ENCODE measurements at places on chromosomes 11 and 22.

DNA sequence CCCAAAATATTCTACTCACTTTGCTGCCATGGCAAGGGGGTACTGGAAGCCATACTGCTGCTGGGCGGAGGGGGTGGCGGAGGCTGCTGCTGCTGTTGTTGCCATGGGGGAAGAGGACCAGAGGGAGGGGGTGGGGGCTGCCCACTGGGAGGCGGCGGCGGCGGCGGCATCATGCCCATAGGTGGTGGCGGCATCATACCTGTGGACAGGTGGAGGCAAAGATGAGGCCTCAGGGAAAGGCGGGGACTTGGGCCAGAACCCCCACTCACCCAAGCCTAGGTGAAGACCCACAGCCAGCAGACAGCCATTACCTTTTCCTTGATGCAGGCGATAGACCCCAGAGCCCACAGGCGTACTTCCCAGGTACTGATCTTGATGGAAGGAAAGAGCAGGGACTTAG, 7.1 kb upstream of the PYGM start:
- DNase-seq: no peak

- no peak for DNase-seq
These were observed 3.0 kb downstream of the KCNJ11 start for GRCh38 chr11:17385492-17385891.

- no peak for DNase-seq
These were observed 67.7 kb downstream of the CELSR1 start for GRCh38 chr22:46469711-46470110.

- no peak for DNase-seq
These were observed 23.1 kb downstream of the PIH1D2 start for GRCh38 chr11:112050721-112051120.

DNA sequence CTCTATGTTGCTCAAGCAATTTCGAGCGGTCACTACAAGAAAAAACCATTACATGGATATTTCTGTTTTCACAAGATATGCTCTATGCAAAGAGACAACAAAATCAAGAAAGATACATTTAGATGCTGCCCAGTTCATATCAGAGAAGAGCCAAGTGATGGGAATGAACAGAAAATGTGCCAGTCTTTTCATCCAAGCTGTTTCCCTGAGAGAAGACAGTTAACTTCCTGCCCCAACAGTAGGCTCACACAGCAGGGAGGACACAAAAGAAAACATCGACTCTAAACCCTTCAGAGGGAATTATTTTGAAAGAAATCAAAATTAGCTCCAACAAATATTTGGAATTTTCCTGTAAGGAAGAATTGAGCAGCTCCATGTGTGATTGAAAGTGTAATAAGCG, 11.6 kb downstream of the JAML start:
- no peak for DNase-seq

DNA sequence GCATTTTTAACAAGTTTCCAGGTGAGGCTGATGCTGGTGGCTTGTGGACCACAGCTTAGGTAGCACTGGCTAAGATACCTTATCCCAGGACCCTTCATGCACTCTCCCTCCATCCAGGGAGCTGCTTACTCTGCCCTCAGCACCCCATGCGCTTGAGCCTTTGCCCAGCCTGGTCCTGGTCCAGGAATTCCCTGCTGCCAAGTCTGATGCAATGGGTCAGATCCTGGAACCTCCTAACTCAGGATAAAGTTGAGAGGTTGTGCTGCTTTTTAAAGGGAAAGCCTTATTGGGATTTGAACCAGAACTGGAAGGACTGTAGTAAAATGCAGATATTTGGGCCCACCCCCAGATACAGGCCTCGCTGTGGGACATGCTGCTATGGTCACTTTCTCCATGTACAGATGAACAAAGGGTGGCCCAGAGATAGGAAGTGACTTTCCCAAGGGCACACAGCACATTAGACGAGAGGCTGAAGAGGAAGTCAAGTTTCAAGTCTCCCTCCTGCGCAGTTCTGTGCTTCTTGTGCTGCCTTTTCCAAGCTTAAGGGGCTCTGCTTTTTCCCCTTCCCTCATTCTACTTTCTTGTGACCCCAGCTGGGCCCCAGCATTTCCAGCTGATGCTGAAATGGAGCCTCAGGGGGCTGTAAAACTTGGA, 824 bp upstream of the LGALS12 start:
- DNase-seq: no peak

DNA sequence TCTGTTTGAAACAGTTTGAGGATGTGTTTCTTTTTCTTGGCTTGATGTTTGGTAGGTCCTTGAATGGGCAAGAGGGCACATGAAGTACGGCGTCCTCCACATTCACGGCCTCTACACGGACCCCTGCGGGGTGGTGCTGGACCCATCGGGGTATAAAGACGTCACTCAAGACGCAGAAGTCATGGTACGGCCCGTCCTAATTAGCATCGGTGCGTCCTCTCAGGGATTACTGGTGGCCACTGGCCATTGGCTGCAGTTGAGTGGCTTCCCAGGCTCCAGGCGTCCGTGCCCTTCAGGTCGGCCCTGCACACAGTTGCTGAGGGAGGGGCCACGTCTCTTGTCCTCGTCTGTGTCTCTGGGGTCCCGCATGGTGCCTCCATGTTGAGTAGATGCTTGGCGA, 20.8 kb downstream of the FAM118A start:
- no peak for DNase-seq

GRCh38 chr22:49049691-49050090, 778.0 kb downstream of the BRD1 start:
- no peak for DNase-seq

DNA sequence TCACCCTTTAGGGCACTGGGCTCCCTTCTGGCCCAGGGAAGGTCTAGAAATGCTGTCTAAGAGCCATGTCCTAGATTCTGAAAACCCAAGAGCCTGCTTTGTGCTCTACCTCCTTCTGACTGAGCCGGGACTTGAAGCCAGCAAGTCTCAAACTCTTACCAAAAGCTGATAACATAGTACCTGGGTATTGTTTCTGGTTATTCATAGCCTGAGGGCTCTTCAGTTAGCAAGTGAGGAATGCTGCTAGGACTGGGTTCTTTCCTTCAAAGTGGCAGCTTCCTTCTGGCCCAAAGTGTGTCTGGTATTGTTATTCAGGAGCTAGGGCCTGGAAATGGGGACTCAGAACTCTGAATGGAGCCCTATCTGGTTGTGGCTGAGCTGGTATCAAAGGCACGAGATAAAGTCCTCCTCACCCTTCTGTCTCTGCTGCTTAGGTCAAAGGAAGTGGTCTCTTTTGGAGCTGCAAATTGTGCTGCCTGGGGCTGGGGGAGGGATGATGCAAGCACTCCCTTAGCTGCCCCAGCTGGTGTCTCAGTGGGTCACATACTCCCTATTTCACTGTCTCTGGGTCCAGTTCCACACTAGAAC, 696.0 kb upstream of the CCDC179 start:
- no peak for DNase-seq

DNA sequence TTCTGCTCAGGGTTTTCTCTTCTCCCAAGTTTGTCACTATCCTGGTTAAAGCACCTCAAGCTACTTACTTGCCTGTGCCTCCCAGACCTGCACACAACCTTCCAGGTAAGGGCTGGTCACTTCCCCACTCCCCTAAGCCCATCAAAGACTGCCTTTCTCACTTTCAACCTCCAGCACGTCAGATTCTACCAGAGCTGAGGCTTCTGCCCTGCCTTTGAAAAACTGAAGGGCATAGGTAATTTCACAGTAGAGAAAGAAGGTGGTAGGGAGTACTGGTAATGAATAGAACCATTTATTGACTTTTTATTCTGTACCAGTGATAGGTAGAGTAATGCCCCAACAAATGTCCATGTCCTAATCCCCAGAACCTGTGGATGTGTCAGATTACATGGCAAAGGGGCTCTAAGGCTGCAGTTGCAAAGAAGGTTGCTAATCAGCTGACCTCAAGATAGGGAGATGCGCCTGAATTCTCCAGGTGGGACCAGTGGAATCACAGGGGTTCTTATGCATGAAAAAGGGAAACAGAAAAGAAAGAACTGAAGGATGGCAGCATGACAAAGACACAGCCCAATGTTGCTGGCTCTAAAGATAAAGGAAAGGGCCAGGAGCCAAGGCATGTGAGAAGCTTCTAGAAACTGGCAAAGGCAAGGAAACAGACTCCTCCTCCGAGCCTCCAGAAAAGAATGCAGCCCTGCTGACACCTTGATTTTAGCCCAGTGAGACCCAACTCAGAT, 89.0 kb downstream of the SLC1A2 start:
- no peak for DNase-seq

- peak; percentile 11 for DNase-seq
These were observed 460 bp downstream of the ZC3H12C start for GRCh38 chr11:110093407-110094297.

DNA sequence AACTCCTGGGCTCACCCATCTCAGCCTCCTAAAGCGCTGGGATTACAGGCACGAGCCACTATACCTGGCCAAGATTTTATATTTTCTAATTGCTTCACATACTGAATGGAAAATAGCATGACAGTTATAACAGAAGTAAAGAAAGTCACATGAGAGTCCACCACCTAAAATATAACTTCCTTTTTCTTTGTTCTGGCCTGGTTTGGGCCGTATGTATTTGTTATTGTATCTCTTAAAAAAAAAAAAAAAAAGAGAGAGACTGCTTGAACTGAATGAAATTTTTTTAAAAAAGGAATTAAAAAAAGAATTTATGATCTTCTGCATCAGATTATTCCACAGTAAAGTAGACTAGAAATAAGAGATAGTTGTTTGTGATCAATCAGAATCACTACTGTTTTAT, 86.0 kb upstream of the GRIK4 start:
- DNase-seq: no peak

DNA sequence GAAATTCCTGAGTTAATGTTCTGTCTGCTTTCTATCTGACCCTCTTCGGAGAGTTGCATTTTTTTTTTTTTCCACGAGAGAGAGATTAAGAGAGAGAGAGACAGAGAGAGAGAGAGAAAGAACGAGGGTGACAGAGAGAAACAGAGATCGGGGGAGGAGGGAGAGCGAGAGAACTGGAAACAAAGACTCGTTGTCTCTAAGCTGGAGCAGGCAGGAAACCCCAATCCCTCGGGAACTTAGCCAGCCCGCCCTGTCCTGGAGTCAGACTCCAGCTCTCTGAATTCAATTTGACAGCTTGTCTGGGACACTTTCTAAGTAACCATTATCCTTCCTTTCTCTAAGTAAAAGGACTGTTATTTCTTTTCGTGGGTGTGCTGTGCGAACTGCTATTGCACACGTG, 76.9 kb downstream of the KCNJ1 start:
- no peak for DNase-seq
